ENCODE measurements at places on chromosomes 13 and 19.

GRCh38 chr13:45362939-45363338 is 22.0 kb upstream of the TPT1 start:
- DNase-seq: no peak

DNA sequence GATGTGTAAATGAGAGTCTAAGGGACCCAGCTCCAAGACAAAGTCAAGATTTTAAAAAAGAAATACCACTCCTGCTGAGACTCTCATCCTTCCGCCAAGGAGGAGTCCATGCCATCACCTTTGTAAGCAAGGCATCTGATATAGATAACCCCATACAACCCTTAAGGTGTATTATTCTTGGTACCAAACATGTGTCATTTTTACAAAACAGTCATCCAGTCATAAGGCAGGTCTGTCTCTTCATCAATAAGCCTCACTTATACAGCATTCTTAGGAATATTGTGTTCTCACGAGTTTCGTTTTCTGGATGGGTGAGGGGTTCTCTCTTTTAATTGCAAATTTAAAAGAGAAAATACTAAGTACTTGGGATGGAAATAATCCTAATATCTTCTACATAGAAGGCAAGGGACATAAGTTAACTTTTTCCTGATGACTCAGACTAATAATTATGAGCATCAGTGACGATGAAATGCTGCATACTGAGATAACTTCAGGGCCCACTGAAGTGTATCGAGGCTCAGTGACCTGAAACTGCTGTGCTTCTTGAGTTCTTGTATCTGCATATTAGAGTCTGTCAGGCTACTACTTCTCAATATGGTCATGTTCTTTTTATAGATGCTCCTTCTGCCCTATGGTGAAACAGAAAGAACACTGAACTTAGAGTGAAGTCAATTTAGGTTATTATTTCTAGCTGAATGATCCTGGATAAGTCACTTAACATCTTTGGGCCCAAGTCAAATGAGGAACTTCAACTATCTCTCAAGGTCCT is 166.6 kb downstream of the KLF12 start:
- no peak for DNase-seq

DNA sequence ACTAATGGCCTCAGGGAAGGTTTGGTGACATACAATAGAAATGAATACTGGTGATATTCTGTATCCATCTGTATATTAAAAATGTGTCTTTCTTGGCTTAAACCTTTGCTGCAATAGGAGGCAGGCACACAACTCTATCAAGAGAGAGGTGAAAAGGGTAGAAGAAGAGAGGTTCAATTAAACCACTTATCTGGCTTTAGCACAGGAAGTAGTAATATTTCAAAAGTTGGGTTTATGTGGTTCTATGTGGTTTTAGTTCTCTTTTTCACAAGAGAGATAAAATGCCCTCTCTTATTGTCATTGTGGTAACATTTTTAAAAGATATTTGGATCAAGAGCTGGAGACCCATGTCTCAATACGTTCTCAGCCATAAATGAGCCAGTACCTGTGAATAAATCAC is 146.2 kb upstream of the FNDC3A start:
- DNase-seq: no peak

DNA sequence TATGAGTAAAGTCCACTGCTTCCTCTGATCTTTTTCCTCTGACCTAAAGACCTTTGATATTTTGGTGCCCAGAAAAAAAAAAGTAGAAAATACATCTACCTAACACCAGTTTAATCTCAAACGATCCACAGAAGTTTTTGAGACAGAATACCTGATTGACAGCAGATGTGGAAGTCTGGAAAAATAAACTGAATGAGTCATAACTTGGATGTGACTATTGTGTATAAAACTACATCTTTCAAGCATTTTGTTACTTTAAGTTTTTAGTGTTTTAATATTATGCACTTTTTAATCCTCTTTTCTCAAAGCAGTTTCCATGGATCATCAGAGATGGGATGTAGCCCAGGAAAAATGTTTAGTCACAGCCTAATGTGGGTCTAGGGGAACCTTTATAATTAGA is 216.1 kb downstream of the SLITRK1 start:
- no peak for DNase-seq

GRCh38 chr19:958967-959855 is 24.9 kb upstream of the WDR18 start:
- peak; percentile 29 for DNase-seq

DNA sequence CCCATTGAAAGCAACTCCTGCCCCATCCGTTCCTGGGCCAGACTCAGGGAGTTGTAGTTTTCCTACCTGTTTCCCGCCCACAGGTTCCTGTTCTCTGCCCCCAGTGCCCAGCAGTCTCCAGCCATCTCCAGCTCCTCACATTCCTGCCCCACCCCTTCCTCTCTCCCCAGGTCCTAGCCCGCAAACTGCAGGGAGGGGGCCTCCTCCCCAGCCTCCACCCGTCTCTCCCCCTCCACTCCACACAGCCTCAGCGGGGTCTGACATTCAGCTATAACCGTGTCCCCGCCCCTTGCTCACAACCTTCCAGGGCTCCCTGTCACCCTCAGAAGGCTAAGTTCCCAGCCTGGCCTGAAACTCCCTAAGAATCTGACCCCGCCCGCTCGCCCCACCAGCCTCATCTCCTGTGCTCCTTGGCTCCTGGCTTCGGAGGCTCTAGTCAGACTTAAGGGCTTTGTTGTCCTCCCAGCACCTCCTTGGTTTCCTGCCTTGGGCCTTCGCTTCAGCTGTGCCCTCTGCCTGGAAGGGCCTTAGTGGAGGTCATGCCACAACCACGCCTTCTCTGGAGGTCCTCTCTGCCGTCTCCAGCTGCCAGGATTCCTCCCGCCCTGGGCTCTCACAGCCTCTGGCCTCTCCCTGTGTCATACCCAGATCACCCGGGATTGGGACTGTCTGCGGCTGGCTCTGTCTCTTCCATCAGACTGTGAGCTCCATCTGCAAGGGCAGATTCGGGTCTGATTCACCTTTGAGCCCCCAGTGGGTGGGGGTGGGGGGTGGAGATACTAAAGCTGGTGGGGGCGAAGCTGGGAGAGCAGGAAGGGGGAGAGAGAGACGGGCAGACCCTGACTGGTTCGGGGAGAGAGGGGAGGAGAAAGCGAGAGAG is 5.1 kb upstream of the SPACA6 start:
- DNase-seq: no peak

DNA sequence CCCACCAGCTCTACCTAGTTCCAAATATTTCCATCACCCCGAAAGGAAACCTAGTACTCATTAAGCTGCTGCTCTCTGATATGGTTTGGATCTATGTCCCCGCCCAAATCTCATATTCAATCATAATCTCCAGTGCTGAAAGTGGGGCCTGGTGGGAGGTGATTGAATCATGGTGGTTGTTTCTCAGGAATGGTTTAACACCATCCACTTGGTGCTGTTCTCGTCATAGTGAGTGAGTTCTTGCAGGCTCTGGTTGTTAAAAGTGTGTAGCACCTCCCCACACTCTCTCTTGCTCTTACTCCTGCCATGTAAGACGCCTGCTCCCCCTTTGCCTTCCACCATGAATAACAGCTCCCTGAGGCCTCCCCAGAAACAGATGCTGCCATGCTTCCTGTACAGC is 43.4 kb upstream of the MED4 start:
- DNase-seq: no peak

DNA sequence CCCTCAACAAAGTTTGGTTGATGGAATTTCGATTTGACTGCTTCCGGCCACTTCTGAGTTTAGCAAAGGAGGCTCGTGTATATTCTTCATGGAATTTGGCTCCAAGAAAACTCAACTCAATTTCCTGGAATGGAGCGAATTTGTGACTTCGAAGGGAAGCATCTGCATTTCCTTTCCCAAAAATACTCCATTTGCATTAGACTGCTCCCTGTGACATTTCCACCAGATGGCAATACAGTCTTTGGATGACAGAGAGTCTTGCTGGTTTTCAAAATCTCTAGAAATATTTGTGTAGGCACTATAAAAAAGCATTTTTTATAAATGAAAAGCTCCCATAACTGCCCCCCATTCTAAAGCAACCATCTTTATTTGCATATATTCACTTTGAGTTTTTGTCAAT is 4.1 kb downstream of the C1QTNF9 start:
- no peak for DNase-seq
